Coronary artery (tissue), 2 donors: ENCODE measurements at places on chromosomes 4 and X.

DNA sequence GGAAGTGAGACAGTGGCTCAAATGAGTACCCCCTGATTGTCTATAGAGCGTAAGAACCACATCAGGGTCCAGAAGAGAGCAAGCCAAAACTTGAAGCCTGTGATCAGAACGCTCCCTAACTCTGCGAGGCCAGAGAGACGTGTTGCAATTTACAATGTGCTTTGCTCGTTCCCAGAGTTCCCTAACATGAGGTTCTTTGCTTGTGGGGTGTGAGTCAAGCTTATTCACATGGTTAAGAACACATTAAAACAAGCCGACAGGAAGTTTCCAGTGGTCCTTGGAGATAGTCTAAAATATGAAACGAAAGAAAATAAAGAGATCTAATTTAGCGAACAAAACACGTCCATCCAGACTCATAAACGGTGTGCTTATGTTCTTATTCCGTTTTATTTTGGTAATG, 702.3 kb downstream of the TRIML1 start:
- no peak for DNase-seq

GRCh38 chr4:47238667-47239066, 207.3 kb downstream of the GABRB1 start:
- DNase-seq: no peak

DNA sequence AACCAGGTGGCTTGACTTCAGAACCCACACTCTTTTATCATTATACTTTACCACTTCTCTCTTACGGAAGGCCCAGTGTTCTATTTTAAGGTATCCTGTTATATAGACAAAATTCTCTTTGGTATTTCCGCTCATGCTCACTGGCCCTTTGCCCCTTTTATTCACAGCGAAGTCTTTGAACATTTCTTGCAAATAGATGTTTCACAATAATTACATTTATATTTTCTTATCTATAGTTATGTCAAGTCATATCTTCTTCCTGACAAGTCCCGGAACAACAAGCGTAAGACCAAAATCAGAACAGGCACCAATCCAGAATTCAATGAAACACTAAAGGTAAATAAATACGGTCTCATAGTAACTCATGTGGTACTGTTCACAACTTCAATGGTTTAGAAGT, 102.0 kb downstream of the SYTL5 start:
- DNase-seq: no peak

- no peak for DNase-seq
Measured at GRCh38 chr4:146245850-146246249, 31.5 kb downstream of the REELD1 start.

DNA sequence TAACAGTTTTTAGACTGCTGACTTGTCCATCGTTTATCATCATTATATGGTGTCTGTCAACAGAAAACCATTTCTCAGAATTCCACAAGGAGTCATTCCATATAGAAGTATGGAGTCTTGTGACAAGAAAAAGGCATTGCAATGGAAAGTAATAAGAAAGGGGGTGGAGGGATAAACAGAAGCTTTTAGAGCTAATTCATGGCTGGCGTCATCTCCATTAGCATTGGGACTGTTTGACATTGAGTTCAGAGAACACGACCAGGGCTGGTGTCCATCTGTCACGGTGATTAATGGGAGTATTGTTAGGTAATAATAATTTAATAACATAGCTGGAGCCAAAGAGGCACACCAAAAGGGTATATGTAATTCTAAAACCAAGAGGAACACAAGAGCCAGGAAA, 101.9 kb upstream of the SFRP2 start:
- DNase-seq: no peak

DNA sequence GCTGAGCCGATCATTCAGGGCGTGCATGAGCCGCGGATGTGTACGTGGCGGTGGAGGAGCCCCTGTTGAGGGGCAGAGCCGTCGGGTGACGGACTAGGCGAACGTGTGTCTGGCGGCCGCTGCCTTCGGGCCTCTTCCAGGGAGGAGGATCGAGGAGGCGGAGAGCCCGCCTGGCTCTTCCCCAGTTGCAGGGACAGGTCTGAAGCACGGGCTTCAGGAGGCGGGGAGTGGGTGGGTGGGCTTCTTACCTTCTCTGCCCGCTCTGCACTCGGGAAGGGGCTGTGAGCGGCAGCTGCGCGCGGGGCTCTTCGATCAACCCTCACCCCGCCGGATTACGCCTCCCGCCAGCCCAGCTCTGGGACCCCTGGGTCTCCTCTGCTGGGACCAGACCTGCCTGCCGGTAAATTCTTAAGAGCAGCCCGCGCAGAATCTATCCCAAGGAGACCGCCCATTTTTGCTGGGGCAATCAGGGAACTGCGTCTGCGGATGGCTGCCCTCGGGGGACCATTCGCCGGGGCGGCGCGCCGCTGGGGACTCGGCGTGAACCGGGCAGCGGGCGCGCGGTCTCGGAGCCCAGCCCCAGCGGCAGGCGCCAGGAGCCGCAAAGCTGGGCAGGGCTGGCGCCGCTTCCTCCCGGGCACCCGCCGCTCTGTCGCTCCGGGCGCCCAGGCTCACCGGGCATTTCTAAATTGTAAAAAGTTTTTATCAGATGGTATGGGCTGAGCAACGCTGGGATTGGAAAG, 4.9 kb downstream of the PLAC8 start:
- no peak for DNase-seq

DNA sequence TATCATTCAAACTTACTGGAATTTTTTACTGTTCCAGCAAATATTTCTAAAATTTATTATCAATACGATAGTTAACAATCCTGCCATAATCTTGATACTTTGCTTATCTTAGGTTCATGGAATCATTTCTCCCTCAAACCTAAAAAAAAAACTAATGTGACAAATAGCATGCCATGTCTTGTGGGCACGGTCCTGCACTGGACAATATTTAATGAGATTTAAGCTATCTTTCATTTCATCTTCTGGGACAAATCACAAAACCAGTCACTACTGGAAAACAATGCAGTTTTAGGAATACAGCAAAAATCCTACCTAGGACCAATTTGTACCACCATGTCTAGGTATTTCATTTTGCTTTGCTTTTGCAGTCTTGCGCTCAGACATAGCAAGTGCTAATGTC, 93.7 kb downstream of the FRYL start:
- no peak for DNase-seq

GRCh38 chrX:96551322-96551872, 133.2 kb upstream of the DIAPH2 start:
- DNase-seq: no peak

GRCh38 chr4:123937581-123937980, 541.0 kb downstream of the SPRY1 start:
- no peak for DNase-seq

GRCh38 chr4:156569535-156569934, 402.1 kb downstream of the PDGFC start:
- DNase-seq: no peak

- DNase-seq: peak; percentile 53
Measured at GRCh38 chrX:65586491-65586890, 51.9 kb upstream of the LAS1L start.

- no peak for DNase-seq
Measured at GRCh38 chrX:39096599-39096998, 295.3 kb downstream of the MID1IP1 start.

GRCh38 chr4:127616898-127617297, 15.9 kb upstream of the INTU start:
- DNase-seq: no peak

- no peak for DNase-seq
Measured at GRCh38 chr4:99395595-99396364, 39.4 kb downstream of the ADH7 start.

GRCh38 chr4:154343651-154344050, 147.9 kb downstream of the DCHS2 start:
- no peak for DNase-seq

DNA sequence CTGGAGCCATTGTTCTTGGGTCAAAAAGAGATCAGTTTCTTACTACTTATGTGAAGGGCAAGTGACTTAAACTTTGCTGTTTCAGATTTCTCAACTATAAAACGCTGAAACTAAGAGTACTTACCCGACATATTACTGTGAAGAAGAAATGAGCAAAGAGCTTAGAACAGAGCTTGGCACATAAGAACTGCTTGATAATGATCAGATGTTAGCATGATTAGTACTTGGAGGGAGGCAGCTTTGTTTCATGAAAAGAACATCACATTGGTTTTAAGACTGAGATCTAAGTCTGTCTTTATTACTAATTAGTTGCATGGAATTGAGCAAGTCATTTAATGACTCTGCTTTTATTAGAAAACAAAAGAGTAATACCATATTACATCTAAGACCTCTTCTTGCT, 169.1 kb downstream of the ARHGAP24 start:
- no peak for DNase-seq

- no peak for DNase-seq
Measured at GRCh38 chr4:2287594-2287915, 25.6 kb upstream of the MXD4 start.
